ENCODE measurements at places on chromosomes 16 and 17. TPM values are rescaled to one million over a fixed set of nuclear protein-coding genes. Genes with fewer than 3 reads are reported as not detected.

The VASN gene
- 5.7 TPM for polyA plus RNA-seq

The GPR142 gene
- polyA plus RNA-seq, result 0.97 TPM

DNA sequence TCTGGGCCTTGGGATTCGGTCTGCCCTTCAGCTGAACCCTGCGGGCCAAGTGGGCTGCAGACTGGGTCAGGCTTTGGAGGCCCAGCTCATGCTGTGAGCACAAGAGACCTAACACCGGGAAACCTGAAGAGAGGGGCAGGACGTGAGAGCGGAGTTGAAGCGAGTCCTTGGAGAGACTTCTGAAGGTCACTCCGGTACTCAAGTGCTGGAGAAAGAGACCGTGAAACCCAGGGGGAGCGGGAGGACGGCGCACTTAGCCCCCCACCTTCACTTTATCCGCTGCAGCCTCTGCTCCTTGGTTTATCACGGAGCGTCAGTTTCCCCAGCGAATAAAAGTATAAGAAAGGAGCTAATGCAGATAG, 361 bp downstream of the UQCRC2 start:
- no peak for DNase-seq

DNA sequence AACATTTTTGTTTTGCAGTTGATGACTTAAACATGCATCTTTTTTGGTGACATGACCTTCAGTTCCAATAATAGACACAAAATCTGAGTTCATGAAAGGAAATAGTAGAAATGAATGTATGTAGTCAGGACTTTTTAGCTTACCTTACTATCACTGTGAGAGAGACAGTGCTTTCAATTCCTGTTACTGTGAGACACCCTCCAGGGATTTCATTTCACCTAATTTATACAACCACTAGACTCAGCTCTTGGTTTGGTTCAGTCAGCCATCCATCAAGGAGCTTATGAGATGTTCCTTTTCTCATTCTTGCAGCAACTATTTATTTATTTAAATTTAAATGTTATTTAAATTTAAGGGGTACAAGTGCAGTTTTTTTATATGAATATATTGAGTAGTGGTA, 77.9 kb downstream of the MAP2K4 start:
- DNase-seq, result no peak

The PHOSPHO1 gene
- 2.3 TPM for polyA plus RNA-seq

The FN3KRP gene
- polyA plus RNA-seq, result 44.2 TPM

DNA sequence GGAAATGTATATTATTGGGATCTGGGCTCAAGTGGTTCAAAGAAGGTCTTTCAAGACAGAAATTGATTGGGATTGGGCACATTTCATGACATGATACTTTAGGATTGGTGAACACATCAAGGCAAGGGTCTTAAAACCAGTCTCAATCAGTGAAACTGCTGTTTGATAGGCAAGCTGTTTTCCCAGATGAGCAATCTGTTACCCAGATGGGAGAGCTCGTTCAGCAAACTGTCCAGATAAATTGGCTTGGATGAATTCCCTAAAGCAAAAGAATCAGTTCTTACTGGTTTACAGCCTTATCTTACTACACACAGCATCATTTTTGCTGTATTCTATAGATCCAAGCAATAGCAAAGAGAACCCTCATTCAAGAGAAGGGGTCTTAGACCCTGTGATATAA, 31.0 kb upstream of the CNEP1R1 start:
- no peak for DNase-seq

DNA sequence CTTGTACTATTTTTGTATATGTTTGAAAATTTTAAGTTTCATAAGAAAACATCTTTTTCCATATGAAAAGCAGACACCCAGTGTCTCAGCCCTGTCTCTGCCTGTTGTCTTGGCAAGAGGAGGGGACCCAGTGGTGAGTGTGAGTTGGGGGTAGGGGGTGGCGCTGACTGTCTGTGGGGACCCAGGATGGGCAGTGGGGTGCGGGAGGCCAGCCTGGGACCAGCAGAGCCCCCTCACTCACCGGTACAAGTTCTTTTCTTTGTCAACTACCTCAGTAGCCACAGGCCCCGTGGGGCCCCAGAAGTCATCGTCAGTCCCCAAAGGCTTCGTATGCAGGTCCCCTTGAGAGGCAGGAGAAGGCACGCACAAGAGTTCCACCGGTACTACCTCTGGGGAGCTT, 46.2 kb downstream of the MIS12 start:
- no peak for DNase-seq

- DNase-seq, result no peak
Observed at GRCh38 chr17:27506348-27507218, 50.3 kb downstream of the KSR1 start.

The FTO gene
- 43.1 TPM for polyA plus RNA-seq

- DNase-seq, result no peak
Observed at GRCh38 chr16:15764112-15764511, 92.7 kb downstream of the MYH11 start.

DNA sequence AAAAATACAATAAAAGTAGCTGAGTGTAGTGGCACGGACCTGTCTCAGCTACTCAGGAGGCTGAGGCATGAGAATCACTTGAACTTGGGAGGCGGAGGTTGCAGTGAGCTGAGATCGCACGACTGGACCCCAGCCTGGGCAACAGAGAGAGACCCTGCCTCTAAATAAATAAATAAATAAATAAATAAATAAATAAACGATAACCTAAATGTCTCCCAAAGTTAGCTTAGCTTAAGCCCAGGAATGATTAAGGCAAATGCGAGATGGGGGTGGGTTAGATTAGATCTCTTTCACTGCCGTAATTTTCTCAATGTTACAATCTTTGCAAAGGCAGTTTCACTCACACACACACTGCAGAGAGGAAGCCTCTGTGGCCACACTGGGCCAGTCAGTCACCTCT, 46.7 kb downstream of the WSB1 start:
- DNase-seq, result no peak

DNA sequence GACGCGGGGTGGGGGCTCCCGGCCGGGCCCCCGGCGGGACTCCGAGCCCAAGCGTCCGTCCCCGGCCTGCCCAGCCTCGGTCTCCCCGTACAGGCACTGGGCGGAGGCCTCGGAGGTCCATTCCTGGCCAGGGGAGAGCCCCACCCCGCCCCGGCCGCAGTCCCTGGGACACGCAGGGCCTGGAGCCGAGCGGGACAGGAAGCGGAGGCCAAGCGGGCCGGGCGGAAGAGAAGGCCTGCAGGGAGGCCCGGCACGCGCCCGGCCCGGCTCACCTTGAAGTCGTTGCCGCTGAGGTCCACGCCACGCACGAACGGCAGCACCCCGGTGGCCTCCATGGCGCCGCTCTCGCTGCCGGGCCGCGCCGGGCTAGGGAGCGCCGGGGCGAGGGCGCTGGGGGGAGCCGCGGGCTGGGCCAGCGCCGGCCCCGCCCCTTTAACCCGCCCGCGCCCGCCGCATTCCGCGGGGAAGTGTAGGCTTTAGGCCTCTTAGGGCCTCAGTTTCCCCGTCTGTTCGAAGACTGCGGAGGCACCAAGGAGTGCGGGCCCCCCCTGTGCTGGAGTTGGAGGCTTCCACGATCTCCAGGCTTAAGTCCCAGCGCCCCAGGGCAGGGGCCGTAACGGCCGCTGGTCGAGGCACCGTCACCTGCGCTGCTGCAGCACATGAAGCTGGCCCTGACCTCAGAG, at the start of gene FLII:
Gene FLII (minus strand): TSS at position 383 of the 683 bp plus-strand sequence. CDS start 48 bp downstream, at position 335.
- peak; percentile 71 for DNase-seq

The CCDC200 gene
- polyA plus RNA-seq, result 47.1 TPM

DNA sequence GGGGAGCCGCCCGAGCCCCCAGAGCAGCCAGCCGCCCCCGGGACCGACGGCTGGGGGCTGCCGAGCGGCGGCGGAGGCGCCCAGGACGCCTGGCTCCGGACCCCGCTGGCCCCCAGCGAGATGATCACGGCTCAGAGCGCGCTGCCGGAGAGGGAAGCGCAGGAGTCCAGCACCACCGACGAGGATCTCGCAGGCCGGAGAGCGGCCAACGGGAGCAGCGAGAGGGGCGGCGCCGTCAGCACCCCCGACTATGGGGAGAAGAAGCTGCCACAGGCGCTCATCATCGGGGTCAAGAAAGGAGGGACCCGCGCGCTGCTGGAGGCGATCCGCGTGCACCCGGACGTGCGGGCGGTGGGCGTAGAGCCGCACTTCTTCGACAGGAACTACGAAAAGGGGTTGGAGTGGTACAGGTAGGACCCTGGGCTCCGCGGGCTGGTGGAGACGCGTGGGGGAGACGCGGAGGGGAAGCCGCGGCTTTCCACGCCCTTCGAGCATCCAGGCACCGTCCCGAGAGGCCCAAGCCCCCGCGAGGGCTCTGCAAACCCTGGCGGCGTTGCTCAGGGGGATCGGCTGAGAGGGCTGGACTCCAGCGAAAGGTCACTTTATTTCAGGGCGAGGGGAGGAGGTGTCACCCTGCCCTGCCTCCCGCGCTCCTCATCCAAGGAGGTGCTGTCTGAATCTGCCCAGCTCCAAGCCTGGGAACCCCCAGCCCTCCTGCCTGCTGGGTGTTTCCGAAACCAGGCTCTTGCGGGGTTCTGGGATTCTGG, 1.2 kb downstream of the HS3ST4 start:
- no peak for DNase-seq

DNA sequence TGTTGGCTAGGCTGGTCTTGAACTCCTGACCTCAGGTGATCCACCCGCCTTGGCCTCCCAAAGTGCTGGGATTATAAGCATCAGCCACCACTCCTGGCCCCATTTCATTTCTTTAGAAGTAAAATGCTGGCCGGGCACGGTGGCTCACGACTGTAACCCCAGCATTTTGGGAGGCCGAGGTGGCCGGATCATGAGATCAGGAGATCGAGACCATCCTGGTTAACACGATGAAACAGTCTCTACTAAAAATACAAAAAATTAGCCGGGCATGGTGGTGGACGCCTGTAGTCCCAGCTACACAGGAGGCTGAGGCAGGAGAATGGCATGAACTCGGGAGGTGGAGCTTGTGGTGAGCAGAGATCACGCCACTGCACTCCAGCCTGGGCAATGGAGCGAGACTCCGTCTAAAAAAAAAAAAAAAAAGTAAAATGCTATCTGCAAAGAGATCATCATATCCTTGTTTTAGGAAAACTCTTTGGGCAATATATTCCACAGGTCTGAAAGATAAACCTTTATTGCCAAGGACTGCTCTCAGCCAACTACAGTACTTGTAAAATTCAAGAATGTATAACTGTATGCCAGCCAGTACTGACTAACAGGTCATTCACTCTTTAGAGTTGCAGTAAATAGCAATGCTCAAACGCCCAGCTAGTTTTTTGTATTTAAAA, 3.8 kb downstream of the GJC1 start:
- DNase-seq, result no peak

GRCh38 chr17:31390748-31391495, 553 bp upstream of the RAB11FIP4 start:
- no peak for DNase-seq

The ST6GALNAC1 gene
- 141 TPM for polyA plus RNA-seq

GRCh38 chr17:19717411-19717908, 1.1 kb upstream of the SLC47A2 start:
- DNase-seq, result no peak

The TSEN54 gene
- 65.3 TPM for polyA plus RNA-seq

DNA sequence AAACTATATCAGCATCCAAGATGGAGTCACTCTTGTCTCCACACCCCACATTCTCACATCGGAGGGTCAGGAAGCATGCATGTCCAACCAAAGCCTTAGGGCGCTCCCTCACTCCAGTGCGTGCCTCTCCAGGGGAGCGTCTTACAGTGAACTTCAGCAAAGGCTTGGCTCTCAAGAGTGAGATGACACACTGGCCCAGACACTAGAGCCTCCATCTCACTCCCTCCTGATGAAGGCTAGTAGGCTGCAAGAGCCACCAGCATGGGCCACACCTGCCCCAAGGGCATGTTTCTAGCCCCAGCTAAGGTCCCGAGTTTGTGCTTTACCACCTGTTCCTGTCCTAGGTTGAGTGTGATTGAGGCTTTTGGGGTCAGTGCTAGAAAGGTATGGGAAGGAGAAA, 40.5 kb downstream of the BEAN1 start:
- no peak for DNase-seq

The BBS2 gene
- polyA plus RNA-seq, result 31.2 TPM

The GP1BA gene
- polyA plus RNA-seq, result 1.5 TPM

DNA sequence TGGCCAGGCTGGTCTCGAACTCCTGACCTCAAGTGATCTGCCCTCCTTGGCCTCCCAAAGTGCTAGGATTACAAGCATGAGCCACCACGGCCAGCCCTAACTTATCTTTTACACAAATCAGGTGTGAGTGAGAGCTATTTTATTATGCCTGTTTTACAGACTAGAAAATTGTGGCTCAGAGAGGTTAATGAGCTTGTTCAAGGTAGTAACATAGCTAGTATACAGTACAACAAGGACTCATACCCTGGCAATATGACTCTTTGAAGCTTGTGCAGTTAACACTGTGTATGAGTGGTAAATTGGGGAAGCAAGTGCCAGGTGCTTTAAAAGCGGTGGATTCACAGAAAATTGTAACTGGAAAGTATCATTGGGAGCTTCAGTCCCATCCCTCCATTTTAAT, 49.0 kb downstream of the YPEL2 start:
- no peak for DNase-seq

DNA sequence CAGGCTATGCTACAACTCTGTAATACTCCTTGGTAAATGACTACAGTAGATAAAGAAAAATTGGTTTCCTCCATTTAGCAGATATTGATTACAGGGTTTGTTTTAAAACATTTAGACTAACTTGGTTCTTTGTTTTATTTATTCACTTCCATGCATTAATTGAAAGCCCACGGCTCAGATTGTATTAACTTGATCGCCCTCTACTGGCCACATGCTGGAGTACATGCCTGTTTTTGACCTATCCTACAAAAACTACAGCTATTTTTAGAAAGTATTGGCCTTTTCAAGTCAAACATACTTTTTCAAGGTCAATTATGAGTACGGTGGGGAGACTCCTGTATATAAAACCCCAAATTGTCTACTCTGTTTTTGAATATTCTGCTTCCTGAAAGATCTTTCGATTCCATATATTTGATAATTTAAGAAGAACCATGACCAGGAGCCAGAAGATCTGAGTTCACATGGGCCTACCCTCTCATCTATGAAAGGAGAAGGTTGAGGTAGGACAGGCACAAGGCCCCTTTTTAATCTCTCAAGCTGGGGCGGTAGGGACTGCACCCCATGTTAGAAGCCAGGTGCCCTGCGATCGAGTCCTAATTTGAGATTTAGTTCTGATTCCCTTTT, 51.8 kb downstream of the CA10 start:
- DNase-seq, result peak; percentile 8

DNA sequence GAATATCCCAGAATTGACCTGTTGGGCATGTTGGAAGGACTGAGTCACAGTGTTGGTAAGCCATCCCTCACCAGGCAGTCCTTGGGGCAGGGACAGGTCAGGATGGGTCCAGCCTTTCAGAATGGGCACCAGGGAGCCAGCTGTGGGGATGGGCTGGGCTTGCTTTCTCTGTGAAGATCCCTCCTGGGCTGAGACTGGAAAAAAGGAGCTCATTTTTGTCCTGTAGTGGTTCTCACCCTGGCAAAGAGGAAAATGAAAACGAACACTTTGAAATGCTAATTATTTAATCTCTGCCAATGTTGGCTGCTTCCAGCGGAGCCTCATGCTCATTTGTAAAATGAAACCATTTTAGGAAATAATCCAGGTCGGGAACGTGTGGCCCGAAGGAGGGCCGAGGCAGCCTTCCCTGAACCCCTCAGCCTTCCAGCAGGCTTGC, 237.5 kb upstream of the SALL1 start:
- DNase-seq, result no peak

GRCh38 chr17:56943505-56944125, 17.2 kb downstream of the COIL start:
- no peak for DNase-seq
